NCI-H2081 treated with DMSO at 0.1 percent for 48 hours (cell line): ENCODE measurements at places on chromosomes 16 and 17.

GRCh38 chr17:38879878-38880665 lies 10.2 kb downstream of the LASP1 start:
- DNase-seq = no peak

DNA sequence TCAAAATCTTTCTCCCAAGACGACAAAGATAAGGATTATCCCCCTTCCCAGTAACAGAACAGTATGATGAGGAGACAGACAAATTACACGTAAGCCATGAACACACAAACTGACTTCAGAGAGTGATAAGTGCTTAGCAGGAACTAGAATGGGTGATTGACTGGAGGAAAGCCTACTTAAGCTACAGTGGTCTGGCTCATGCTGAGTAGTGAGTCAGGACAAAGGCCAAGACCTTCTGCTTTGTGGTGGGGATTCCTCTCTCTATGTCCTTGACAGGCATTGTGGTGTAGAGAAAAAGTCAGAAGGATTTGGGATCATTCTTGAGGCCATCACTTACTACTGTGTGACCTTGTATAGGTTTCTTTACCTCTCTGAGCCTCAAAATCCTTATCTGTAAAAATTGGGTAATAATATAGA lies 381.9 kb upstream of the CCL2 start:
- no peak for DNase-seq

- DNase-seq = no peak
These were observed 15.5 kb downstream of the SNX11 start for GRCh38 chr17:48123111-48123510.

DNA sequence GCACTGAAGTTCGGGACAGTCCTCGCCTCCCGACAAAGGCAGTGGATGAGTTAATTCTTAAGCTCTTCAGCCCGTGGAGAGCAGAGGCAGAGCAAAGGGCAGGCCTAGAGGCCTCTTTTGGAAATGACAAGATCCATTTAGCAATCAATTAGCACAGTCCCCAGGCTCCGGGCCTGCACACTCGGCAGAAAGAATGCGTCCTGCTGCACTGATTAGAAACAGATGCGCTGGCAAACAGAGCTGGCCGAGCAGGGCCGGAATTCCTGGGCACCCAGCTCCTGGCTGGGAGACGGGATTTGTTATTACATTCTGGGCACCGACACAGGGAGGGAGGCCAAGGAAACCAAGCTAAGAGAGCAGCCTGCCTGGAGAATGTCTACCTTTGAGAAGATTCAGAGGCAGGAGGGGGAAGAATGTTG lies 162.9 kb downstream of the COPRS start:
- DNase-seq = no peak

GRCh38 chr16:67563708-67564468 lies 1.6 kb downstream of the CTCF start:
- DNase-seq = no peak

DNA sequence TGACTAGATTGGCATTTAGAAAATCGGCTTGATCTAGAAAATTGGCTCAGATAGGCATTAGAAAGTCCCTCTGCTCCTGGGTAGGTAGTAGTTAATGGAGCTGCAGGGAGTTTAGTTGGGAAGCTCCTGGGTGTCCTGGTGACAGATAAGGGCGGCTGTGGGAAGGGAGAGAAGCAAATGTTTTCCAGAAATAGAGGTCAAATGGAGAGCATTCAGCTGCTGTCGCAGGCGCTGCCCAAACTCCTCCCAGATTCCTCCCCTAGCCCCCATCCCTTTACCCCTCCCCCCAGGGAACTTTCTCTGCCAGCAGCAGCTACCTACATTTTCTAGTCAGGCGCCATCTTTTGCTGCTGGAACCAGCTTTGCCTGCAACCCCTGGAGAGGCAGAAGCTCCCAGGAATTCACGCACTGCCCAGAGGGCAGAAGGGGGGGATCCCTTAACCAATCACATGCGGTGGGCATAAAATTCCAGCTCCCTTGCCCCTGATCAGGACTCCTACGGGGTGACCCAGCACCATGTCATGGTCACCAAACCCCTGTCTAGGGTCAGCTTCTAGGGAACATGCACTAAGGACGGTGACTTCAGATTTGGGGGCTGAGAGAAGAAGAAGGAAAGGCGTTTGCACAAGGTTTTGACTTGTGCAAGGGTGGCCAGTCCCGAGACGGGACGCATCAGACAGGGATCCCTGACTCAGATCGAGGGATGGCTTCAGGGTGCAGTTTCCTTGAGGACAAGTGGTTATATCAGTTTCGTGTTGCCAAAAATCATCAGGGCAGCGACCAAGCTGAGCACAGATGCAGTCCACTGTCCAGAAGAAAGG lies 43.8 kb downstream of the SOCS1 start:
- DNase-seq = no peak

DNA sequence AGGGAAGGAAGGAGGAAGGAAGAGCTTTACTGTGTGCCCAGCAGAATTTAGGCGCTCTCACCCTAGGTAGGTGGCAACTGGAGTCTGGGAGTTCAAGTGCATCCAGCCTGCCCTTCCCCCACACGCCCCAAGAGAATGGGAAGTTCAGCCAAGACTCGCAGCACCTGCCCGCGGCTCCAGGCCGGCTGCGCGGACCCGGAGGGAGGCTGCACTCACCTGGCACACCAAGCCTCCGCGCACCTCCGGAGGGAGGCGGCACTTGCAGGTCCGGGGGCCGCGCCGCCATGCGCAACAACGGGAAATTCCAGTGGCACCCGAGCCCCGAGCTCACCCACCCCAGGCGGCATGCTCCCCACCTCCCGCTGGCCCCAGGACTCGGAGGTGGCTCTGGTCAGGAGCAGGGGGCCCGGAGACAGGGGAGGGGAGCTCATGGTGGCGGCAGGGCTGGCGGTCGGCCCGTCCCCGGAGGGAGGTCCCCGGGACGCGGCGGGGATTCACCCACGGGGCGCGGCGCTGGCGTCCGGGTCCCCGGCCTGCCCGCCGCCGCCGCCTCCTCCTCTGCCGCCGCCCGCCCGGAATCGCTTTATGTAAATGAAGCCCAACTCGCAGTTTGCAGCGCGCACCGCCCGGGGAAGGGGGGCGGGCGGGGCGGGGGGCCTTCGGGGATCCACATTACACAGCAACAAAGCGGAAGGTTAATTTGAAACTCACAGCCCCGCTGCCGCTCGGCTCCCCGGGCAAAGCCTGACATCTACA lies at the start of gene ZFHX3:
Gene ZFHX3 (minus strand): TSS at position 593 of the 756 bp plus-strand sequence. CDS start 87,983 bp downstream, outside the sequence.
- DNase-seq = no peak

DNA sequence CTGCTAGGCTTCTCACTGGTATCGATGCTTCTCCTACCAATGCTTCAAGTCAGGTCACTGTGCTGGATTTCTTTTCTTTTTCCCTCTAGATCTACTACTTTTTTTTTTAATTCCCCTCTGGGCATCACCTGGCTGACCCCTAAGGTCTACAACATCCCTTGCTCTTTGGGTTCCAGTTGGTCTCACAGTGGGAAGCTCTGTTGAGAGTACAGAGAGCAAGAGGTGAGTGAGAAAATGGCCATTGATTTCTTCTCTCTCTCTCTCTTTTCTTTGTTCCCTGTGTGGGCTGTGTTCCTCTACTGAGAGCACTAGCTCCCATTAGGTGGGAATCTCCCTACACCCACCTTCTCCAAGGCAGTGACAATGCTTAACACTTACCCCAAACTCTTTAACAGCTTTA lies 413.4 kb downstream of the KCNJ2 start:
- no peak for DNase-seq

- DNase-seq = no peak
These were observed 27.1 kb upstream of the GCSH start for GRCh38 chr16:81123092-81123852.

DNA sequence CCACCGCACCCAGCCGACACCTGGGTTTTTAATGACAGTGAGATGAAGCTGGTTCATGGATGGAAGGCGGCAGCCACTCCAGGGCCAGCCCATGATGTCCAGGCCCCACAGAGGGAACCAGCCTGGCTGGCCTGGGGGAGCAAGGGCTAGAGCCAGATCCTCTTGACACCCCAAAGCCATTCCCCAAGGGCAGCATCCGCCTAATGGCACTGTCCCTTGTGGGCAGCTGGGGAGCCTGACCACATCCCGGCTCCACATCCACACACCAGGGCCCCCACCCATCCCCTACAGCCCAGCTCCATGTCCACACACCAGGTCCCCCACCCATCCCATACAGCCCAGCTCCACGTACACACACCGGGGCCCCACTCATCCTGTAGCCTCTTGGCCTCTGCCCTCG lies 53.3 kb upstream of the ACSF3 start:
- DNase-seq = no peak

DNA sequence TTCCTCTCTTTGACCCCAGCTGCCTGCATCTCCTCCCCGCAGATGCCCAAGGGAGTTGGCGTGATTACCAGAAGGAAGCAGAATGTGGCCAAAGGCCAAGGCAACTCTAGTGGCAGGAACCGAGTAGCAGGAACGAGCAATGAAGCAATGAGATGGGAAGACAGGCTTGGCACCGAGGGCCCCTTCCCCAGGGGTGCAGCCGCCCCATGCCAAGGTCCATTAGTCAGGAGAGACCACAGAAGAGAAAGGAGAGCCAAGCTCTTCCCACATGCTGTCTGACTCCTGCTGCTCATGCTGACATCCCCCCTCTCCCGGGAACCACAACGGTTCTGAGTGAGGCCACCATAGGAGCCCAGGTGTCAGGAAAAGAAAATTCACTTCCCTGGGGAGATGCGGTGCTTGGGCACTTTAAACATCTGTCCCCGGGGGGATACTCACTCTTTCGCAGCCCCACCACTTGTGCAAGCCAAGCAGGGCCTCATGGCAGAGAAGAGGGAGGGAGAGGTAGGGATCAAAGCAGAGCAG lies 67.4 kb downstream of the MYO18A start:
- DNase-seq = no peak

DNA sequence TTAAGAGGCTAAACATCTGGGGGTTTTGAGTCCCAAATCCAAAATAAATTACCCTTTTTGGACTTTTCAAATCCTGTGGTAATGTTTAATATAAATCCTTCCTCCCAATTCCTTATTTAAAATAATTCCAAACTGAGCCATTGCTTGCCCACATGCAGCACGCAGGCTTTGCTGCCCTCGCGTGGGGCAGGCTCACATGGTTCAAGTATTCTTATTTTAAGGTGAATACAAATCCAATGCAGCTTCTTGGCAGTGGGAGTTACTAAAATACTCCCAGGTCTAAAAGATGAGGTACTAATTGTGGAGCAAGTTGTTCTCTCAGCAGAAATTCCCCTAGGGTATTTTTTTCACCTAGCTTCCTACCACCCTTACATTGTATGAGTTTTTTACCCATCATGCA lies 33.0 kb downstream of the CYB561 start:
- no peak for DNase-seq

DNA sequence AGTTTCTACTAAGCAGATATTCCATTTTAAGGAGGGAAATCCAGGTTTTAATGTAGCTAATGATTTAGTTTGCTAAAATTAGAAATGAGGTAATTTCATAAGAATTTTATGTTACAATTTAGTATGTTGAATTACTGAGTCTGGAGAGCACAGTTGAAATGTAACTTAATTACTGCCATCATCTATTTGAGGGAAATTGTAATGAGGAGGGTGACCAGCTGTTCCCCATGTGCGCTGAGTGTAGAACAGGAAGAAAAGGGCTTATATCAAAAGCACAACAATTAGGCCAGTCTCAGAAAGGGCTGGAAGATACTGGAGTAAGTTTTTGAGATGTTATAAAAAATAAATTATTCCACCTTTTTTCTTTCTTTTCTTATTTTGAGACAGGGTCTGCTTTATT lies 735.1 kb upstream of the GOT2 start:
- no peak for DNase-seq

- DNase-seq = no peak
These were observed 149.8 kb upstream of the HS3ST2 start for GRCh38 chr16:22664132-22664531.

GRCh38 chr16:49455181-49455990 lies 81.8 kb downstream of the C16orf78 start:
- no peak for DNase-seq

- DNase-seq = no peak
These were observed 45.7 kb downstream of the PHKB start for GRCh38 chr16:47506800-47507199.

GRCh38 chr17:19531780-19532501 lies 1.7 kb upstream of the SLC47A1 start:
- DNase-seq = no peak

DNA sequence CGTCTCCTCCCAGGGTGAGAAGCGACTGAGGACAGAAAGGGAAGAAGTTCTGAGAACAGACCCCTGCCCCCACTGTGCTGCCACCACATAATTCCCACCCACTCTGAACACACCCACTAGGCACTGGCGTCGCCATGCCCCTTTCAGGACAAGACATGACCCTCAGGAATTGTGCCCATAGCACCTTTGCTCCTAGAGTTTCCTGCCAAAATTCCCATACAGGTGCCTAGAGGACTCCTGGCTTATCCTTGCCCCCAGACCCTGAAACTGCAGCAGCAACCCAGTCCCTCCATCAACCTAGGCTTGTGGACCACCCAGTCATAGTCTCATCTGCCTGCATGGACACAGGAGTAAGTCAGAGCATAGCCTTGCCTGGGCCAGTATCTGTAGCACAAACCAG lies 157.7 kb upstream of the ZNF267 start:
- DNase-seq = no peak

- no peak for DNase-seq
These were observed 65.8 kb downstream of the DHRS7C start for GRCh38 chr17:9725575-9725974.

DNA sequence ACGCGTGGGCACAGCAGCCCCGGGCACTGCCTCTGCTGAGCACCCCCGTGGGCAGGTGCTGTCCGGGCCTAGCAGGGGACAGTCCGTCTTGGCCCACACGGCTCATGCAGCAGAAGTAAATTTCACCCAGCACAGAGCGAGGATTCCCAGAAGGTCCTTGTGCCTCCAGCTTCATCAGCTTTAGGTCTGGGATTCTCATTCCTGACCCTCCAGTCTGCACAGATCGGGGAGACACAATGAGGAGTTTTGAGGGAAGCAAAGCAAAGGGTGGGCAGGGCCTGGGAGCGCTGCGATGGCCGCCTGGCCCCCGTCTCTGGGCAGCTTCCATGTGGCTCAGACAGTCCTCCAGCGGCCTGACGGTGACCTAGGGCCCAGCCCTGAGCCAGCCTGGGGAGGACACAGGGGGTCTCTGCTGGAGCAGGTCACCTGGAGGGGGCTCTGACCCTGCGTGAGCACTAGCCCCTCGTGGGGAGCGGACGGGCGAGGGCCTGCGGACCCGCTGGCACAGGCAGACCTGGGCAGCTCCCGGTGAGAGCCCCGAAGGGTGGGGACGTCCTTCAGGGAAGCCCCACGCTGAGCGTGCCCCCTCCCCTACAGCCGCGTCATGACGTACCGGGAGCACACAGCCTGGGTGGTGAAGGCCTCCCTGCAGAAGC lies 30.7 kb upstream of the CHMP6 start:
- no peak for DNase-seq

DNA sequence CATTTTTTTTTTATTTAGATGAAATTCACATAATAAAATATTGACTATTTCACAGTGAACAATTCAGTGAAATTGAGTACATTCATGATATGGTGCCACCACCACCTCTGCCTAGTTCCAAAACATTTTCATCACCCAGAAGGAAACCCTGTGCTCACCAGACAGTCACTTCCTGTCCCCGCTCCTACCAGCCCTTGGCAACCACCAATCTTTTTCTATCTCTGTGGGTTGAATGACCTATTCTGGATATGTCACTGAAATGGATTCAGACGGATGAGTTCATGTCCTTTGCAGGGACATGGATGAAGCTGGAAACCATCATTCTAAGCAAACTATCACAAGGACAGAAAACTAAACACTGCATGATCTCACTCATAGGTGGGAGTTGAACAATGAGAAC lies 40.5 kb downstream of the ATP2C2 start:
- no peak for DNase-seq

GRCh38 chr17:80860703-80861417 lies 130.8 kb upstream of the CHMP6 start:
- DNase-seq = no peak

- DNase-seq = no peak
These were observed 1.6 kb downstream of the RPL13 start for GRCh38 chr16:89561884-89562599.
